NCI-H524 treated with DMSO at 0.1 percent for 48 hours (cell line): ENCODE measurements at places on chromosomes 7 and 10.

- no peak for DNase-seq
These were observed 113.4 kb upstream of the NUPR2 start for GRCh38 chr7:56229631-56230030.

DNA sequence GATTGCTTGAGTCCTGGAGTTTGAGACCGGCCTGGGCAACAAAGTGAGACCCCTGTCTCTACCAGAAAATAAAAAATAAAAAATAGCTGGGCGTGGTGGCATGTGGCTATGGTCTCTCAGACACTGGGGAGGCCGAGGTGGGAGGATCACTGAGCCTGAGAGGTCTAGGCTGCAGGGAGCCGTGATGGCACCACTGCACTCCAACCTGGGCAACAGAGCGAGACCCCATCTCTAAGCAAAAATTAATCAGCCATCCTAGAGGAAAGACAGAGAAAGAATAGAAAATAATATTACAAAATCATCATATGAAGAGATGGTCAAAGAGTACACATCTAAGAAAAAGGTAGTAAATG is 4.9 kb upstream of the EPHB4 start:
- no peak for DNase-seq

- no peak for DNase-seq
These were observed 9.4 kb upstream of the HK1 start for GRCh38 chr10:69268761-69269416.

- no peak for DNase-seq
These were observed 180.0 kb downstream of the PHF14 start for GRCh38 chr7:11153694-11154093.

DNA sequence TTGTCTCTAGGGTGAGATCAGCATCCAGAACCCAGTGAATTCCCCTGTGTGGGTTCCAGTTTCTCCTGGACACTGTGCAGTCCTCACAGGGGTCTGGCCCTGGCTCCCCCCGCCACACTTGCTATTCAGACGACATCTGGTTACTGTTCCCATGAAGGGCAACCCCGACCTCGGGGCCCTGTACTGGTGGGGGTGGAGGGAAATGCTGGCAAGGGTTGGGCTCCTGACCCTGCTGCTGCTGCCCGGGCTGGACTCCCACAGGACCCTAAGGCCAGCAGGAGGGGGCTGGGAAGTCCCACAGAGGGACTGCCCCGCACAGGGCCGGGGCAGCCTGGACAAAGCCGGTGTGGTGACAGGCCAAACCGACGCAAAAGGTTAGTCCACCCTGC is 768 bp upstream of the CPA1 start:
- no peak for DNase-seq
